Stimulated activated CD4-positive, alpha-beta T cell treated with anti-CD3 and anti-CD28 coated beads, Interleukin-1b, Interleukin-23, amount 100 ng/mL, for 48 hours (primary cell): ENCODE measurements at places on chromosomes 2 and 18.

DNA sequence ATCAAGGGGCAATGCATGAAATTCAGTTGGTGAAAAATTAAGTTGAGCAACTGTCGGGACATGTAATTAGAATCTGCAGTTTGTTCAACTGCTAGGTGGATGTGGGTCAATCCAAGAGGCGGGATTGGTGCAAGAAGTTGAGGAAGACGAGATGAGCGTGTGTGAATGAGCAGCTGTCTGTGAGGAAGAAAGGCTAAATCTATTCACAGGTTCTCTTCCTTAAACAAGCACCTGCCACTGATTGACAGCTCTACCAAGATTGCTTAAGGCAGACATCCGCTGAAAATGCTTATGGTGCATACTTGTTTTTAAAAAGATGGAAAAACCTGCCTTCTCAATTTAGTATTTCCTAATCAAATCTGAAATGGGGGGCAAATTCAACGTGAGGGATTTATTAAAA is 323.4 kb upstream of the THUMPD2 start:
- DNase-seq = no peak

DNA sequence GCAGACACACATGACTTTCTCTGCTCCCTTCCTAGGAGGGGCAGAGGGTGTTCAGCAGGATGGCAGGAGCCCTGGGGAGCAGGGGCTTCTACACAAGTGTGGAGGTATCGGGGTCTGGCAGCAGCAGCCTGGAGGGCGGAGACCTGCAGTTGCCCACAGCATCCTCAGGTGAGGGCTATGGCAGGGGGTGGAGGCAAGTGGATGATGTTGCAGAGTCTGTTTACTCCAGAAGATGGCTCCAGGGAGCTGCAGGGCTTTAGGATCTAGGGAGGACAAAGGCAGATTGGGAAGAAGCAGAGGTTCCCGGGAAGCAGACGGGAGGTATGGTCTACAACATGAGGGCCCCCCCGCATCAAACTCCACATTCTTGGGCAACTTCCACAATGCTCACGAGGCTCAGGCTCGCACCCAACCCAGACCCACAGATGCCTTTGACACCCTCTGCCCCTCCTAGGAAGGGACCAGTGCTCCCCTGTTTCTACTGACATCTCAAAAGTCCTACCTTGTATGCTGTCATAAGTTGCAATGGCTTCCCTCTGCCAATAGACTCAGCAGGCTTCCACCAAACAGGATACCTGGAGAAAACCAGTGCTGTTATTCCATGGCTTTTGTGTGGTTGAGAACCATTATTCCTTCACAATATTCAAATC is 12.0 kb upstream of the ATP6V1C2 start:
- no peak for DNase-seq

- DNase-seq = no peak
These were observed 322.1 kb downstream of the CCDC85A start for GRCh38 chr2:56505885-56506284.

DNA sequence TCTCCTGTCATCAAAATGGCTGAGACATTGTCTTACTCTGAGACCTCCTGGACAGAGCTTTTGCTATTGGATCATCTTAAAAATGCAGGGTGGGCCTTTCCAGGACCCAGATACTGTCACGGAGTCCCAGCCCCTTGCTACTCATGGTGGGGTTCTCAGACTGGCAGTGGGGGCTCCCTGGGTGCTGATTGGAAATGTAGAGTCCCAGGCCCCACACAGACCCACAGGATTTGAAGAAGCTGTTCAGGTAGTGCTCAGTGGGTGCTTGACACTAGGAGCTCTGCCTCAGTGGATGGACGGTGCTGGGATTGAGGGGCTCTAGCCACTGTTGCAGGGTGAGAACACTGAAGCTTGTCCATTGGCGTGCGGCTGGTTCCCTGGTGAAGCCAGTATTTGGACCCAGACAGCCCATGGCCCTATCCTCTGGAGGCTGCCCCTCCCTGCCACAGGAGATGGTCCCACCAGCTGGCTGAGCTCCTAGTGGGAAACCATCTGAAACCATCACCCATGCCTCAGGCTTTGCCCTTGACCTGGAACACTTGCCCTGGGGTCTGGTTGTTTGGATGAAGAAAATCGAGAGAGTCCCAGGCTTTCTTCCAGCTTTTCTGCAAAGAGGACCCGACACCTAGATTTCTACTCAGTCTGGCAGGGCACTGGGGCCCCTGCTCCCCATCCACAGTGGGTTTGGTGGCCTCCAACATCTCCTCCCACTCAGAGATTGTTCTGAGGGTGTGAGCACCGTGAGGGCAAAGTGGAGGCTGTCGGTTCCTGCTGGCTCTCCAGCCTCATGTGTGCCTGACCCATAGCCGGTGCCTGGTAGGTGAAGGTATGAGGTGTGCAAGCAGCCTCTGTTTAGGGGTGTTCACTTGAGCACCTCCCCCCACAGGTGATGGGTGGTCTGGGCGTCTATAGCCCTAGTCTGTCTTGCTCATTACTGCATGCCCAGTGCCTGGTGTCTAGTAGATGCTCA is 30.1 kb downstream of the MROH2A start:
- no peak for DNase-seq

- DNase-seq = no peak
These were observed 239.9 kb downstream of the DSEL start for GRCh38 chr18:67276638-67277037.

DNA sequence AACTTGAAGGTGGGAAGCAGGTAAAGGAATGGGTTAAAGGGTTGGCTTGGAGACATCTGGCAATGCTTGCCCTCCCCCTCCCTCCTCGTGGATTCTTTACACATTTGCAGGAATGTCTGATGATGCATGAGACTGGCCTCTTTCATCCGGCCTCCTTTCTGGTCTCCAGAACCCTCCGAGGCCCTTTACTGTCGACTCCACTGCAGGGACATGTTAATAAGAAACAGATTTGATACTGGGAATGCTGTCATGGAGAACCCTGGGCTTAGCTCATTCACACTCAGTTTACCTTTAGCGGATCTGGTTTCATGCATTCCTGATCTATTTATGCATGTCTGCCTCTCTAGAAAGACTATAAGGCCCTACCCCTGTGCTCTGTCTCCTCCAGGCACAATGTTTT is 238.7 kb downstream of the TGIF1 start:
- no peak for DNase-seq

DNA sequence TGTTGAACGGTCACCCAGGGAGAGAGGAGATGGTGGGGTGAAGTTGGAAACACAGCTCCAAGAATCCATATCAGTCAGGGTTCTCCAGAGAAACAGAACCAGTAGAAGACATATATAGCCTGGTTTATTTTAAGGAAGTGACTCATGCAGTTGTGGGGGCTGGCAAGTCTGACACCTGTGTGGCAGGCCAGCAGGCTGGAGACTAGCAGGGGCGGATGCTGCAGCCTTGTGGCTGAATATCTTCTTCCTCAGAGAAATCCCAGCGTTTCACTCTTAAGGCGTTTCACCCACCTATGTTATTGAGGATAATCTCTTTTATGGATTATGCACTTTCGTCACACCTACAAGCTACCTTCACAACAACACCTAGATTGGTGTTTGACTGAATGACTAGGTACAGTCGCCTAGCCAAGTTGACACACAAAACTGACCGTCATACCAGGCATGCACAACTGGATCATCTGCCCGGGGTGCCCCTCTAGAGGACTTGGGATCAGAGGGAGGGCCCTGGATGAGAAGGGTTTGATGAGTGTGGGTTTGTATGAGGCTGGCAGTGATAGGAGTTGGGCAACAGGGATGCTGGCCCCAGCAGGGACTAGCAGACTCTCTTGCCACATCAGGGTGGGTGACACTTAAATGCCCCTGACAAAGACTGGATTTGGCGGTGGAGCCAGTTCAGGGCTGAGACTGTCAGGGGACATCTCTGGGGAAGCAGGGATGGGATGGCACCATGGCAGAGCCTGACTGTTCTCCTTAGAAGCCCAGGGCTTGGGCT is 23.4 kb downstream of the MROH2A start:
- DNase-seq = no peak

DNA sequence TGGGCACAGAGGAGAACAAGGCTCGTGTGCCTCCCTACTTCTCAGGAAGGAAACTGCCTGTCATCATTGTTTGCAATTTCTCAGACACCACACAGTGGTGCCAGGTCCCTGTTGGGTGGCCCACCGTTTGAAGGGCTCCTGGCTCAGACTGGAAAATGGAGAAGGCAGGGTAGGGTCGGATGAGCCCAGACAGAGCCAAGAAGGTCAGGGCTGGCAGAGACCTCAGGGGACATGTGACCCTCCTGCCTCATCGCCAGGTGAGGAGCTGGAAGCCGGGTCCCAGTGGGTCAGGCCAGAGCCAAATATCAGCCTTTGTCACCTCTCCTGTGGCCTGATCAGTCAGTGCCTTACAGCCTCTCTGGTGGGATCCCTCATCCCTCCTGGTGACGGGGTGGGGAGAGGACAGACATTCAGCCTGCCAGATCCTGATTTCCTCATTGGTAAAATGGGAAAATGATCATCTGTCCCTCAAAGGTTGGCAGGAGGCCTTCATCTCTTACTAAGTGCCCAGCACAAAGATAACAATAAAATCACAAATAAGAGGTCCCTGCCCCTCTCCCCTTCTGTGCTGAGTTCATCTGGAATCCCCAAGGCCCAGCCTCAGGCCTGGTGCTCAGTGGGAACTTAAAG is 117.6 kb downstream of the CAPN13 start:
- no peak for DNase-seq

DNA sequence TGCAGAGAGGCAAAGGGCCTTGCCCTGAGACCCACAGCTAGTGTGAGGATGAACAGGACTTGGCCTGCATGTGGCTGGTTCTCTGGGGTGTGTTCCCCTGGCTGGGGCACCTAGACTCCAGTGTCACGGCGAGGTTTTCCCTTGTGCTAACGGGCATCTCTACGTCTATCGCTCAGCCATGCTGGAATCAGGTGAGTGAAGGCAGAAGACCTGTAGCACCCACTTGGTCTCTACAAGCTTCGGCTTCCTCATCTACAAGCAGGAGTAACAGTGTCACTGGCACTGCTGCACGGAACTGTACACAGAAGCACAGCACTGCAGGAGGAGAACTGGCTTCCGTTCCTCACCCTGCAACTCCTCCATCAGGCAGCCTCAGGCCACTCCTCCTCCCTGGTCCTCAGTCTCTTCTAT is 30.6 kb downstream of the HS1BP3 start:
- no peak for DNase-seq

DNA sequence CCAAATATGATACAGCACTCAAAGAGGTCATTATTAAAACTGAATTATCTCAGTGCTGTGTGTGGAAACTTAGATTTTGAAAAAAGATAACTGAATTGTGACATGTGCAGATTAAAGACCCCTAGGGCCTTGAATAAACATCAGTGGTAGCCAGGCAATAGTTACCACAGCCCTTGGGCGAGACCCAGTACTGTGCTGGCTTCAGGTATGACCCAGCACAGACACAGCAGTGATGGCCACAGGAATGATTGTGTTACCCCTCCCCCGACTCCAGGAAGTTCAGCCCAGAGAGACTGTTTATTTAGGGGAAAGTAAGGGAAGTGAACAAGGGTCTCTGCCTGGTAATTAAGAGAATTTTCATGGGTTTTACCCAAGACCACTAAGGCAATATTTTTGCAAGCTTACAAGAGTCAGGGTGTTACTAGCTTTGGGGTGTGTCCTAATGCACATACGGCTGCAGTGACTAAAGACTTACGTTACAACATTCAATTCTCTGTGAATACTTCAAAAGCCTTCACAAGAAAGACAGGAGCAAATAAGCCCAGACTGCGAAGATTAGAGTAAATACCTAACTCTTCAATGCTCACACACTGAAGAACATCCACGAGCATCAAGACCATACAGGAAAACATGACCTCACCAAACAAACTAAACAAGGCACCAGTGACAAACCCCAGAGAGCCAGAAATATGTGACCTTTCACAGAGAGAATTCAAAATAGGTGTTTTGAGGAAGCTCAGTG is 28.2 kb upstream of the ITGAV start:
- DNase-seq = no peak

DNA sequence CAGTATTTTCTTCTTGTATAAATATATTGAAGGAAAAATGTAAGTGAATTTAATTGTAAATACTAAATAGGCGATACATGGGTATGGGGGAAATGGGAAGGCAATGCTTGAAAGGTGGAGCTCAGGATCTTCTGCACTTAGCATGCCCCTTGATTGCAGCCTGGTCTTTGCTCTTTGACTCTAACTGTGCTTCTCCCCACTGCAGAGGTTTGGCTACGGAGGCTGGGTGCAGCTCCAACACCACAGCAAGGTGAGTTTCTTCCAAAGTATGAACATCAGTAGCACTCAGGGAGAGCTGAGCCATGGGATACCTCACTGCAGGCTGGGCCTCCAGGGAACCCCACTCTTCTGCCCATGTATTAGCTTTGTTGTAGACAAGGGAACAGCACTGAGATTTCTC is 6.6 kb downstream of the ACMSD start:
- no peak for DNase-seq

GRCh38 chr2:218513676-218514075 is 54.5 kb downstream of the USP37 start:
- DNase-seq = no peak

- no peak for DNase-seq
These were observed 111.7 kb downstream of the ACVR1 start for GRCh38 chr2:157764386-157764785.

- DNase-seq = no peak
These were observed 102.8 kb upstream of the MAP2 start for GRCh38 chr2:209321076-209321475.

GRCh38 chr18:3305933-3306332 is 44.0 kb downstream of the MYL12B start:
- DNase-seq = no peak

GRCh38 chr18:49647496-49648168 is 85.8 kb downstream of the LIPG start:
- no peak for DNase-seq

DNA sequence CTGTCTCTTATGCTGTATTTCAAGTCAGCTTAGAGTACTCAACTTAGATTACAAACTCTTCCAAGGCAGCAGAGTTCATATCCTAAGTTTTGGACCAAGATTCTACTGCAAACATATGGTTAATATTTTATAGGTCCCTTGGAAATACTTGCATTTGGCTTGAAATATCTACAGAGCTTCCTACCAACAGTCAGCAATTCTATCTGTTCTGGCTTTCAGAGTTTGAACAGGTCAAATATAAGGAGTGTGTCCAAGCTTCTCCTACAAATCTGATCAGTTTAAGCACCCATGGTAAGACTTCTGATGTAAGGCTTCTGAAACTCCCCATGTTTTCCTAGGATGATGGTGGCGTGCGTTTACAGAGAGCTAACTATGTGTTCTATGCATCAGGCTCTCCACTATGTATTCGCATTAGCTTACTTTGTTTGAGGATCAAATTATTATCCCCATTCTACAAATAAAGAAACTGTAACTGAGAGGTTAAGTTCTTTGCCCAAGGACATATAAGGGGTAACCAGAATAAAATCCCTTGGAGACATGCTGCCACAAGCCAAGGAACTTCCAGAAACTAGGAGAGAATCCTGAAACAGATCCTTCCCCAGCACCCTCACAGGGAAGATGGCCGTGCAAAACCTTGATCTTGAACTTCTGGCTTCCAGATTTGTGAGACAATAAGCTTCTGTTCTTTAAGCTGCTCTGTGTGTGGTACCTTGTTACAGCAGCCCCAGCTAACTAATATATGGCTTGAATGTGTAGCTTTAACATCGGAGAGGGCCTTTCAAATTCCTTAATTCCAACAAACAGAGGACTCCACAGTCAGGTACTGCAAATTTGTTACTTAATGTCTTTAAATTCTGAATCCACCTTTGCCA is 55.1 kb downstream of the ATP8B1 start:
- DNase-seq = no peak

GRCh38 chr2:152369176-152369860 is 34.3 kb downstream of the FMNL2 start:
- DNase-seq = no peak

GRCh38 chr2:179264368-179265081 is at the start of gene SESTD1:
TSS of gene SESTD1 (minus strand) at chr2:179264832. CDS start at chr2:179191841, 72,991 bp downstream.
- peak; percentile 33 for DNase-seq
